ENCODE measurements at places on chromosomes 11 and 22.

- DNase-seq, result no peak
These were observed 12.7 kb downstream of the ROBO4 start for GRCh38 chr11:124884869-124885479.

DNA sequence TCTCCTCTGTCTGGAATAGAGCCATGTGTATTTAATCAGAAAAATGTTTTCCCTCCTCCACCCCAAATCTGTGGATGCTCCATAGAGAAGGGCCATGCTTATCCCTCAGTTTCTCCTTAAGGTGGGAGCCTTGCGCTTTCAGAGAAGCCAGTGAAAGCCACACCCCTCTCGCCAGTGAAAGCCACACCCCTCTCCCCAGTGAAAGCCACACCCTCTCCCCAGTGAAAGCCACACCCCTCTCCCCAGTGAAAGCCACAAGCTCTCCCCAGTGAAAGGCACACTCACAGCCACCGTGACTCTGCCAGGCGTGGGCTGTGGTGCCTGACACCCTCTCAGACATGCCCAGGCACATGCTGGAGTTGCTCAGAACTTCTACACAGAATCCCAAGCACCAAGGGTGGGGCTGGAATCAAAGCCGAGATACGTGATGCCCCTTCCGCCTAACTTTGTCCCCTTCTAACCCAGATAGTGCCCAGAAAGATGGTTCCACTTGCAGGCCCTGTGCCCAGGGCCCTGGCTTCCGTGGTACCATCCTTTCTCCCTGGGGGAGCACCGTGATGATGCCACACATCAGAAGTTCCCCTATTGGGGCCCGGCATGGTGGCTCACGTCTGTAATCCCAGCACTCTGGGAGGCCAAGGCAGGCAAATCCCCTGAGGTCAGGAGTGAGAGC is 16.5 kb upstream of the PRR5 start:
- peak; percentile 90 for DNase-seq

DNA sequence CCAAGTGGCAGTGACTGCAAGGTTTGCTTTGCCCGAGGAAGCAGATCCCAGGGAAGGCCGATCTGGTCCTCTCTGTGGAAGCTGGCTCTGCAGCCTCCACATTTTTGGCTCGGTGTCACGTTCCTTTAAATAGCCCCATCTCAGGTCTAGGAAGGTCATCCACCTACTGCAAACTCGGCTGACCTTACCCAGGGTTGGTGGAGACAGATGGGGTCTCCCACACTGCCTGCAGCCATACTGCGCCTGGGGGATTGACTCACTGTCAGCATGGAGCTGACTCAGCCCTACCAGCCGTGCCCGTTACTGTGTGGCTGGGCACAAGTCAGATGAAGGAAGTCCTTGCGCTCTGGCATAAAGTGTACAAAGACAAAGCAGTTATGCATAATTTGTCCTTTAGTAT is 16.9 kb downstream of the CDPF1 start:
- DNase-seq, result peak; percentile 24

DNA sequence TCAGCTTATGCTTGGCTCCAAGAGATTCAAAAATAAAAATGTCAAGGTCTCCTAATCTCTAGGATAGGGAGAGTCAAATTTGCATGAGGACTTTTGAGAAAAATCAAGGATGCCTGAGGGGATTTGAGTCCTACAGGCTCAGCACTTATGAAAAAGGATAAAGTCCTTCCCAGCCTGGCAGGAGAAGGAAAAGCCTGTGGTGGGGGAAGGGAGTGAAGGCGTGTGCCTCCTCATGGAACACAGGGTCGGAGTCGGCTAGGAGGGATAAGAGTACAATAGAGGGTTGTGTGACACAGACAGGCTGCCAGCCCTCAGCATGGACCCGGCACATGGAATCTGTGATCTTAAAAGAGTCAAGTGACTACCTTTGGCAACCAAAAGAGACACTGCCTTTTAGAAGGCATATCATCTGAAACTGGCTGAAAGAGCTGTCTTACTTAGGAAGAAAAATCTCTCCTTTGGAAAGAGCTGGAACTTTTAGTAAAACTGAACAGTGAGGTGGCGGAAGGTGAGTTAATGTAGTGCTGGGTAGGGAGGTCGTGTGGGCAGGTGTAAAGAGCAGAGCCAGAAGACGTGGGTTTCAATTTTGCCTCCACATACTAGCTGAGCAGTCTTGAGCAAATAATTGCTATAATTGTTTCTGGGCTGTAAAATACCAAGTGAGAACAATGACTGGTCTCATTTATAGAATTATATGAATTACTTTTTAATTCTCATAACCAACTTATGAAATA is 58.8 kb upstream of the RDX start:
- peak; percentile 85 for DNase-seq

- DNase-seq, result no peak
These were observed 45.2 kb downstream of the LRP5 start for GRCh38 chr11:68357568-68357967.

- no peak for DNase-seq
These were observed 98.0 kb upstream of the SOX6 start for GRCh38 chr11:16454289-16454863.

DNA sequence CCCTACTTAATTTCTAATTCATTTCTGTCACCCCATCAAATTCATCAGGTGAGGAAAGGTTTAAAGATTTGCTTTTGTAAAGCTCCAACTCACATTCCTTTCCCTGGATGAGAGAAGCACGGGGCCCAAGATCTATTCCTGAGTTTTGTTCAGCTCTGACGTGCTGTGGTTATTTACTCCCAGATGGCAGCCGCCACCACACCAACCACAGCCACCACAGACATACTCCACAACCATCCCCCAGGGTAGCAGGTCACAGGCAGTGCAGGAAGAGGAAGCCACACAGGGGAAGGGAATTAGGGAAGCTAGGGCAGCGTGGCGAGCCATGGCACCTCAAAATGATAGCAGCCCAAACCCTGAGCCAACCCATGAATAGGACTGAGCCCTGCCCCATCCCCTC is 63.5 kb upstream of the CSNK2A3 start:
- DNase-seq, result no peak

- no peak for DNase-seq
These were observed 119.0 kb upstream of the TP53AIP1 start for GRCh38 chr11:129061492-129062230.

DNA sequence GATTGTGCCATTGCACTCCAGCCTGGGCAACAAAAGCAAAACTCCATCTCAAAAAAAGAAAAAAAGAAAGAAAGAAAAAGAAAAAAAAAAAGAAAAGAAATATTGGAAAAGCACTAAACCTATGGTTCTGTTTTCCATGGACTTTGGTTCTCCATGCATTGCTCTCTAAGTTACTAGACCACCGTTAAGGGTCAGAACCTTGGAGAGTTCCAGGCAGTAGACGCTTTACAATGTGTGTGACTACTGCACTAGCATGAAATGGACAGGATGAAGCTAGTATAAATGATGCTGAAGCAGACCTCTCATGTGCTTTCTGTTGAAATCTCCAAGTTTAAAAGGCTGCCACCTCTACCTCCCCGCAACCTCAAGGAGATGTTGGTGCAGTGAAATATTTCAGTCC is 63.5 kb downstream of the SIK2 start:
- DNase-seq, result no peak

- DNase-seq, result no peak
These were observed 58.6 kb upstream of the PRDM11 start for GRCh38 chr11:45087900-45088160.

- no peak for DNase-seq
These were observed 15.1 kb downstream of the APOL6 start for GRCh38 chr22:35663371-35663770.

GRCh38 chr22:33324228-33324627 is 266.0 kb upstream of the SYN3 start:
- no peak for DNase-seq

DNA sequence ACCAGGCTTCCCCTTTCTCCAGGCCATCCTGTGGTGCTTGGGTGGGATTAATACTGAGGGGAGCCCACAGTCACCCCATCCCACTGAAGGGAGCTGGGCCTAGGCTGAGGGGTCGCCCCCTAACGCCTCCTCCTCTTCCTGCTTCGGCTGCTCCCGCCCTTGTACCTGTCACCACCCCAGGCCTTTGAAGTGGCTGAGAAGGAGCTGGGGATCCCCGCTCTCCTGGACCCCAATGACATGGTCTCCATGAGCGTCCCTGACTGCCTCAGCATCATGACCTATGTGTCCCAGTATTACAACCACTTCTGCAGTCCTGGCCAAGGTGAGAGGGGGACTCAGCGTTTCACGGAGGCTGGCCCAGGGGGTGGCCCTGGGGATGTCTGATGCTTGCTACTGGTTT is 6.1 kb downstream of the MICALL1 start:
- DNase-seq, result no peak

DNA sequence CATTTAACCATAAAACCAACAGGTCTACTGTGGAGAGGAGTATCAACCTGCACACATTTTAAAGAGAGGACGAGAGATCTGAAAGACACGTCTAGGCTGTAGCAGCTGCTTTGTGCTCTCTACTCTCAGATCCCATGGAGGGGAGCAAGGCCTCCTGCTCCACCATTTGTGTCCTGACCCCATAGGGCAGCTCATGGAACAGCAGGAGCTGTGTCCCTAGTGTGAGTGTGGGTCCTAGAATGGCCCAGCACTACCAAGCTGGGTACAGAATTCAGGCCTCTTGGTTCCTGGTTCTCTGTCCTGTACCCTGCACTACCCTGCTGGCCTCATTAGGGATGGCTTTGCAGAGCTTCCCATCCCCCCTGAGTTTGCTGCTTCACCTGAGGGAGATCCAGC is 76.5 kb downstream of the DHCR7 start:
- no peak for DNase-seq

- peak; percentile 22 for DNase-seq
These were observed 28.1 kb downstream of the IGSF9B start for GRCh38 chr11:133928628-133929059.

- peak; percentile 89 for DNase-seq
These were observed 452 bp upstream of the ATXN10 start for GRCh38 chr22:45670981-45671782.

GRCh38 chr11:67024410-67024809 is 1.5 kb downstream of the SYT12 start:
- no peak for DNase-seq

DNA sequence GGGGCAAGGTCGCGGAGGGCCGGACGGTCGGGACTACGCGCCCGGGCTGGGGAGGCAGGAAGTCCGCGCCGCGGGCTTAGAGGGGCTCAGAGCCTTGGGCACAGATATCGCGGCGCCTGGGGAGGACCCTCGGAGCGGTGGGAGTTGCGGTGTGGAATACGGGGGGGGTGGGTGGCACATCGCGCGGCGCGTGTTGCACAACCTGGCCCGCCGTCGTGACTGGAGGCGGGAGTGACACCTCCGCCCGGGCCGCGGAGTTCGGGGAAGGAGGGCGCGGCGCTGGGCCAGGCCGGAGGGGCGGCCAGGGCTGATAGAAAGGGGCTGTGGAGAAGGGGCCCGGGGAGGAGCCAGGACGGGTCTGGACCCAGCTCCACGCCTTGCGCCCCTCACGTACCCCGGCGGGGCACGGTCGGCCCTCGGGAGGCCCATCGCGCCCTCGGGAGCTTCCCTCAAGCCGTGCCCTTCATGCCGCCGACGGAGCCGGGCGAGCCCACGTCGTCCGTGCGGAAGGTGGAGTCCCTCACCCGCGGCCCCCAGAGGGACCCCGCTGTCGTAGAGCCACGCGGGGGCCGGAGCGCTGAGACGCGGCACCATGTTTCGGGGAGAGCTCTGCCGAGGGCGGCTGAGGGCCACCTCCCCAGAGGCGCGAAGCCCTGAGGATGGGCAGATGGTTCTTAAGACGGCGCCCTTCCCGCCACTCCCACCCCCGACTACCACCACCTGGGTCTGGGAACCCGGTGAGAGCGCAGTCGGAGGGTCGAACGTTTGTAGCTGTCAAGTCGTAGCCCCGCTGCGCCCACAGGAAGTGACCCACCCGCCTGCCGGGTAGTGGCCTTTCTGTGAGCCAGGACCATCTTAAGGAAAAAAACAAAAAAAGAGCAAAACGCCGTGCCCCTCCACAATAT is 729 bp downstream of the IL17RA start:
- DNase-seq, result peak; percentile 32

DNA sequence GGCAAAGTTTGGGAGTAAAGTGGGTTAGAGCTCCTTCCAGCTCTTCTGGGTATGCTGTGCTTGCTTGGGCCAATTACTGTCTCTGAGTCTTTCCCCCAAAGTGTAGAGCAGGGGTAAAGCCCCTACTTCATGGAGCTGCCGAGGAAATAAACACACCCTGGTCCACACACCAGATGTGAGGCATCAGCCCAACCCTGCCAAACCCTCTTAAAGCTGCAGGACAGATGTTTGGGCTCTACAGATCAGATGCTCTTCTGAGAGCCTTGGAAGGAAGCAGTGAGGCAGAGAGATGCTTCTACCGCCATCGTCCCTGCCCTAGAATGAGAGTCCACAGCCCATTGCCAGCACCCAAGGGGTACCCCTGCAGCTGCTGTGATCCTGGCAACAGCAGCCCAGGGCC is 64.7 kb downstream of the ELFN2 start:
- DNase-seq, result no peak

DNA sequence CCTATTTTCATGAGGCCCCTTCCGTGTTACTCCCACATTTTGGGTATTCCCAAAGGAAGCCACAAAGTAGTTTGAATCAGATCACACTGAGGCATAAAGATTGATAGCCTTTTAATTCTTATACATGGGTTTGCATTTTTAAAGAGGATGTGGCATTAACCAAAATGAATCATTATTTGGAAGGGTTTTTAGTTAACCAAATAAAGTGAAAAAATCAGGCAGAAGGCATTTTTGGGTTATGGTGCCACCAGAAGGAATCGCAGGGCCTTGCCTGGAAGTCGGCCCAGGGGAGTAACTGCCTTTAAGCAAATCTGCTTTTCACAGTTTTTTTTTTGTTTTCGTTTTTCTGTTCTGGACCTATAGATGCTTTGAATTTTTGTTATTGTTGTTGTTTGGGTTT is 55.4 kb downstream of the HSD17B12 start:
- DNase-seq, result no peak

DNA sequence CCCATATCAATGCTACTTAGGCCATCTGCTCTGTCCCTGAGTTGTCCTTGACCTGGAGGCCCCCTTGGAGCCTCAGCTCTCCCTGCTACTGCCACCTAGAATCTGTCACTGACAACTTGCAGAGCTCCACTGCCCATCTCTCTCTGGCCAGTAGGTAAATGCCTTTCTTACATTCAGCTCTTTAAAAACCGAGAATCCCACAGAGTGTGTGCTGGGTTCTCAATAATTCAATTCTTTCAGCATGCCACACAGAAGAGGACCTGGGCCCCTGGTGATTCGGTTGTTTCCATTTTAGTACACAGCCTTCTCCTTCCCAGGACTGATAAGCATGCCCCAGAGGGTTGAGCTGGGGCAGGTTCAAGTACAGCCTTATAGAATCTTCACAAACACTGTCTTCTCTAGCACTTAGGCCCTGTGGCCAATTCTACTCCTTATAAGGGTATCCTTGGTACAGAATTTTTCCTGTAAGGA is 22.0 kb upstream of the IPO7 start:
- no peak for DNase-seq

DNA sequence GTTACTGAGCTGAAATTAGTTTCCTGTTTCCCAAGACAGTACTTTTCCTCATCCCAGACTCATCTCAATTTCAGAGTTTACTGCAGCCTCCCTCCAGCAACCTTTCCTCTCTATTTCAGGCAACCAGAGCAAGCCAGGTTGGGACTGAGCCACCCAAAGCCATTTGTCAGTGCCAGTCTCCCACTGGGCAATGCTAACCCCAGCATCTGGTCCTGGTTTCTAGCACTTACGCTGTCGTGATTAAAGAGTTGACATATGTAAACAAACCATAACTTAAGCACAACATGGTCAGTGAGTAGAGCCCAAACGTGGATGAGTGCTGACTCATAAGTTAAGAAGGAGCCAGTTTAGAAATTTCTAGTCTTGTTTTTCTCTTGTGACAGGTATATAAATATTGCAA is 119.6 kb upstream of the BLID start:
- no peak for DNase-seq

Measured in HAP-1 (cell line).